Hepatocyte (in vitro differentiated cells): ENCODE measurements at places on chromosomes 1 and 21. TPM values are rescaled to one million over a fixed set of nuclear protein-coding genes. Genes with fewer than 3 reads are reported as not detected.

- no peak for DNase-seq
Observed at GRCh38 chr1:97307151-97307550, 585.6 kb downstream of the PTBP2 start.

- peak; percentile 14 for DNase-seq
Observed at GRCh38 chr1:209567698-209568175, 15.8 kb upstream of the CAMK1G start.

GRCh38 chr1:182051938-182052337 lies 9.6 kb downstream of the ZNF648 start:
- DNase-seq: no peak

- peak; percentile 11 for DNase-seq
Observed at GRCh38 chr1:235758931-235759330, 107.8 kb downstream of the LYST start.

DNA sequence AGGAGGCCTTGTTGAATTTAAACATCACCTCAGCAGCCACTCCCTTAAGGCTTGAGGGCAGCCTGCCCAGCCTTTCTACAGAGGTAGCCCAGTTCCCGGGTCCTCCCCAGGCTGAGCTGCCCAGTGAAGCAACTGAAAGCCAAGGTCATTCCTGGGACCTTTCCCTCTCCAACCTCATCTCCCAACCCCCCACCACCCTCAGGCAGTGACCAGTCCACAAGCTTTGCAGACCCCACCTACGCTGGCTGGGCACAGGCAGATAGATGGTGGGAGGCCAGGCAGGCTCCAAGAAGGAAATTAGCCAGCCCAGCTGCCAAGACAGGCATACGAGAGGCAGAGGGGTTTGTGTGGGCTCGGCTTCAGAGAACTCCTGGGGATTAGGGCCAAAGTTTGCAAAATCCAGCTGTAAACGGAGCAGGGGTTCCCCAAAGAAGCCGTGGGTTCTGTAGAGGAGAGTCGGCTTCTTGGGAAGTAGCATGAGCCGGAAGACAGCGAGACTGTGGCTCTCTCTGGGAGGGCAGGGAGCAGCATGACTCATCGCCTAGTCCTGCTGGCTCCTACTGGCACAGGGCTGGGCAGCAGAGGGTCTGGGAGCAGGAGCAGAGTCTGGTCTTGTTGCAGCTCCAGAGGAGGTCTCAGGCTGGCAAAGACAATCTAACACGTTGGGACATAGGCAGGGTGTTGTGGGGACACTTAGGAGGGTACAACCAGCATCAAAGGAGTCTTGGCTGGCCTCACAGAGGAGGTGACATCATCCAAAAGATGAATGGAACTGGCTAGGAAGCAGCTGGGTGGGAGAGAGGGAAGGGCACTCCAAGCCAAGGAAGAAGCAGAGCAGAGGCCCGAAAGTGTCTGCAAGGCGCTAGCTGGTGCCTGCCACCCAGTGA lies 2.8 kb upstream of the ZC3H12A start:
- peak; percentile 91 for DNase-seq

GRCh38 chr1:116544588-116545358 lies 26.1 kb downstream of the CD58 start:
- no peak for DNase-seq

GRCh38 chr1:97505289-97505688 lies 415.5 kb downstream of the DPYD start:
- DNase-seq: no peak

DNA sequence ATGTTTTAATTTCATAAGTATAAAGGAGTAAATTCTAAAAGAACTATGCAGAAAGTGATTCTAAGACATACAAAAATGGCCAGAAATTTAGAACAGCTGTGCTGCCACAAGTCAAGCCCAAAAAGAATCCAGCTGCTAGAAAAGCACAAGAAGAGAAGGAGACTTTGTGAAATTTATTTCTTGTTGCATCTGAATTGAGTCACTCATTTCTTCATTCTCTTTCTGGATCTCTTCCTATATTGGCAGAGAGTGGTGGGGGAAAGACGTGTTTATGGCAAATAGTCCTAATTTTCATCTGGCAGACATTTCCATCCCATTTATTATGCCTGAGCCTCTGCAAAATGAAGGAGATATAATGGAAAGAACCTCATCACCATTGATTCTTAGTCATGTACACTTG lies 139.6 kb upstream of the CTTNBP2NL start:
- no peak for DNase-seq

DNA sequence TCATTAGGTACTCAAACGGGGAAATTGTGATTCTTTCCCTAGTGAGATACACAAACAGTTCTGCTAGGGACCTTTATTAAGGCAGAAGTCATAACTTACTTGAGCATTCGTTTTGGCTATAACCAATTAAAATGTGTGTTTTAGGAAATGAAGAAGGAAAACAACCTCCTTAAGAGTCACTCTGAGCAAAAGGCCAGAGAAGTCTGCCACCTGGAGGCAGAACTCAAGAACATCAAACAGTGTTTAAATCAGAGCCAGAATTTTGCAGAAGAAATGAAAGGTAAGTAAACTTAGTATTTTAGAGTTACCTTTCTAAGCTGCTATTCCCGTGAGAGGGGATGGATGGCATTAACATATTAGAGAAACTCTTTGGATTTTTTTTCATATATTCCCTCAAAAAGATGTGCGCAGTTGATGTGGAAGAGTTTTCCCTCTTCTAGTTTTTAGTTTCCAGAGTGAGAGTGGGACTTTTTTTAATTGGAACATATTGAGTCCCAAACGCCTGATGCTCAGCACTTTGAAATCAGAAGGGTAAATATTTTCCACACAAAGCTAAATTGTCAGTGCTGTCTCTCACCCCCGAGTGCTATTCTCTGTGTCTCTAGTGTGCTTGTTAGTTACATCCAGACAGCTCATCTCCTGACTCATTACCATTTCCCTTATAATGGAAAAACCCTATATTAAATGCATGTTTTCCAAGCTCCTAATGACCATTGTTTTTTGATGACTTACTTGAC lies 34.9 kb downstream of the CENPF start:
- DNase-seq: peak; percentile 56

GRCh38 chr1:112337028-112337531 lies 58.9 kb upstream of the CTTNBP2NL start:
- peak; percentile 66 for DNase-seq

The EPHA2 gene
- polyA plus RNA-seq: 20.0 and 20.4 TPM in 2 replicates
